ENCODE measurements at places on chromosomes 2 and 18. TPM values are rescaled to one million over a fixed set of nuclear protein-coding genes. Genes with fewer than 3 reads are reported as not detected.
A peak's percentile ranks its signal among the peaks of the same experiment; 100 is the strongest.

DNA sequence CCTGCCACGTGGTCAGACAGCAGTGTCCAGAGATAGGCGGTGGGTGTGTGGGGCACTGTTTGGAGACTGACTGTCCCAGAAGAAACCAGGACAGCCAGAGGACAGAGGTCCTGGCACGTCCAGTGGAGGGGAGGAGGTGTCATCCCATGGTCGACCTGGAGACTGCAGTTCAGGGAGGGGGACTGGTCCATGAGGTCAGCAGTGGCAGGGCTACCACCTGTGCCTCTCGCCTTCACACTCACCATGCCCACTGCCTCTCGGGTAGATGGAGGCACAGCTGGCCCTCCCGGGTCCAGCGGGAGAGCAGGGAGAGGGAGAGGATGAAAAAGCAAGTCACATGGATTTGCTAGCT is 53.9 kb downstream of the INHBB start:
- H3K4me1 ChIP-seq: no peaks in the 10 kb centered on the region
- H3K27me3 ChIP-seq: peaks cover 5% of the 10 kb centered on the region
- no peak overlapping the region for H3K27ac ChIP-seq
- DNase-seq: no peak

The DCC gene
- not detected for total RNA-seq

The ABCB11 gene
- total RNA-seq: not detected

GRCh38 chr18:3305933-3306332 is 44.0 kb downstream of the MYL12B start:
- DNase-seq: peak; percentile 18
- H3K27ac ChIP-seq: peak overlapping the region; percentile 89
- H3K36me3 ChIP-seq: no peaks in the 10 kb centered on the region
- peaks cover 20% of the 10 kb centered on the region for H3K4me1 ChIP-seq

GRCh38 chr2:216113572-216113971 is 4.4 kb downstream of the XRCC5 start:
- no peaks in the 10 kb centered on the region for H3K27me3 ChIP-seq
- peak overlapping the region; percentile 98 for H3K27ac ChIP-seq
- peaks cover 86% of the 10 kb centered on the region for H3K36me3 ChIP-seq
- peak overlapping the region; percentile 52 for H3K4me3 ChIP-seq
- peaks cover 82% of the 10 kb centered on the region for H3K4me1 ChIP-seq

Data from activated CD4-positive, alpha-beta T cell treated with anti-CD3 and anti-CD28 coated beads for 36 hours (primary cell).